Stimulated activated CD4-positive, alpha-beta T cell treated with anti-CD3 and anti-CD28 coated beads, Interleukin-1b, Interleukin-23, amount 100 ng/mL, for 1 hour (primary cell): ENCODE measurements at places on chromosomes 3 and 15.

- DNase-seq, result no peak
These were observed 9.7 kb downstream of the CCDC12 start for GRCh38 chr3:46966811-46967210.

GRCh38 chr15:99604865-99605264, 39.1 kb downstream of the MEF2A start:
- DNase-seq, result no peak

DNA sequence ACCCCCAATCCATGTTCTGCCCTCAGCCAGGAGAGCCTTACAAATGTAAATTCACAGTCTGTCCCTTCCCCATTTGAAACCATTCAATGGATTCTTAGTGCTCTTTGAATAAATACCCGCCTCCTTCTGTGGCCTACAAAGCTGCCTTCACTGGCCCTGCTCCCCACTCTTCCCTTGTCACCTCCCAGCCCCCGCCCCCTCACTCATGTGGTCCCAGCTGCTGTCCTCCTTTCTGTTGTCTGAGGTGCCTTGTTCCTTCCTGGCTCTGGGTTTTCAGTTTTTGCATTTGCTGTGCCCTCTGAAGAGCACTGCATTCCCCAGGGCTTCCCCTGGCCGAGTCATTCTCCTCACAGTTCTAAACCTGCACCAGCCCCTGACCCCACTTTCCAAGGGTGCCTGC, 3.2 kb downstream of the EFCAB12 start:
- DNase-seq, result no peak

DNA sequence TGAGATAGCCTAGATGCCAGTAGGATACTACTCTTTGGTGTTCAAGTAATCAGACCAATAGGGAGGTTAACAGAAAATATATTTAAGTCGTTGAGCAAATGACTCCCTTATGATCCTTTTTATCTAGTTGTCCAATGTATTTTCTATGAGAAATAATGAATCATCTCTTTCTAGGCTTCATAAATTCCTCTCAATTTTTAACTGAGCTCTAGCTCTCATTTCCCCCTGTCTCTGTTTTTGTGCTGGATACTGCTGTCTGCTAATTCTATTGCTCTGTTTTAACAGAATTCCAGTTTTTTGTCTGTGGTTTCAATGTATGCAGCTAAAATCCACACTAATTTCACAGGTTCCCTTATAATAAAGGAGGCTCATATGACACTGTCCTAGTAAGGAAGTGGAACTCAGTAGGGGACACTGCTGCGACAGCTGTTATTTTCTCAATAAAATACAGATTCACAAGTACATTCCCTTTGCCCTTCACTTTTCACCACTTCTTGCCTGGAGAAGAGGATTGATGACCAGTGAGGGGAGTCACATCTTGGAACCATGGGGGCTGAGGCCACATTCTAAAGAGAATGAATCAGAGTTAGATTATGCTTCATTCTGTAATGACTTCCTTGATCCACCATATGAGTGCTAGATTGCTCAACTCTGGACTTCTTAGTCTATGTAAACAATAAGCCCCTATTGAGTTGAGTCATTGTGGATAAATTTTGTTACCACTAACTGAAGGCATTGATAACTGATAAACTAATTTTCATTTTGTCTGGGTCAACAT, 558.7 kb upstream of the KCNMB2 start:
- no peak for DNase-seq

GRCh38 chr3:192354687-192355086, 372.7 kb downstream of the FGF12 start:
- no peak for DNase-seq

DNA sequence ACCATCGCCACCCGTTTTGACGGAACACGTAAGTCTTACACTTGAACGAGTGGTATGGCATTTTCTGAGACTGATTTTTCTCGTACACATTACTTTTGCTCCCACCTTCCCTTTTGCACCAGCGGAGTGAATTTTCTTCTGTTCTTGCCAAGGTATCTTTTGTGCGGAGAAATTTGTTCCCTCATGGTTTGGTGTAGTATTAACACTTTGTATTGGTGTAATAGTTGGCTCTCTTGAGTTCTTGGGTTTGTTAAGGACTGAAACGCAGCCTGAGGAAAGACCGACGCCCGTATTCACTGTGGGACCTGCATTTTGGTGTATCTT, 420 bp downstream of the KCNH8 start:
- DNase-seq, result no peak

DNA sequence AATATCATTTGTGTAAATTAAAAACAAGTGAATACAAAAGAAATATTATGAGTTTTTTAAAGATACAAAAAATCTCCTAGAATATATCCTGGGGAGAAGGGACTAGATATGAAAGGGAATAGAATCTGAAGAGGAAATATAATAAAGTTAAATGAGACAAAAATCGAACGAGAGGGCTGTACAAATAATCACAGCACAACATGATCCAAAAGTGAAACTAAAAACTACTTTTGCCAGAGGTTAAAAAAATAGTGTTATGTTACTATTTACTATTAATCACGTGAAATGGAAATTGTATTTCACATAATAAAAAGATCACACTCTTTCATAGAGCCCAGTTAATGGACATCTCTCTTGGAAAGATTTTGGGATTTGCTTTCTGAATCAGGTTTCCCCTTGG, 28.6 kb downstream of the CGGBP1 start:
- no peak for DNase-seq

- DNase-seq, result peak; percentile 60
These were observed 79.7 kb upstream of the CHD2 start for GRCh38 chr15:92820236-92821021.

GRCh38 chr3:39531665-39532064, 64.2 kb downstream of the MOBP start:
- no peak for DNase-seq

DNA sequence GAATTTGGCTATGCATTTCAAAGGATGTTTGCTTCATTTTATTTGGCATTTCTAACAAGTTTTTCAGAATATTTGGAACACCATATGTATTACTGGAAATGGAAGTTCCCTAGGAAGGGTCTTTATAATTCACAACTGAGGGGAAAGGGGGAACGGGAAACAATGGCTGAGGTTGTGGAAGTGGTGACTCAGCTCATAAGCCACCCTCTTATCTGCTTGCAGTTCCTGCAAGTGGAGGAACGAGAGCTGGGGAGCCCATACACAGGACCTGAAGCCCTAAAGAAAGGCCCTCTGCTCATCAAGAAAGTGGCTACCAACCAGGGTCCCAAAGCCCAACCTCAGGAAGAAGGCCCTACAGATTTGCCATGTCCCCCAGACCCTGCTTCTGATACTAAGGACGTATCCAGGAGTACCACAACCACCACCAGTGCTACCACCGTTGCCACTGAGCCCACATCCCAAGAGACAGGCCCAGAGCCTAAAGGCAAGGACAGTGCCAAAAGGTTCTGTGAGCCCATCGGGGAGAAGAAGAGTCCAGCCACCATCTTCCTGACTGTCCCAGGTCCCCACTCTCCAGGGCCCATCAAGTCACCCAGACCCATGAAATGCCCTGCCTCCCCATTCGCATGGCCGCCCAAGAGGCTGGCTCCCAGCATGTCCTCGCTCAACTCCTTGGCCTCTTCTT, 37.9 kb downstream of the ESYT3 start:
- DNase-seq, result no peak

- no peak for DNase-seq
These were observed 801 bp upstream of the CDAN1 start for GRCh38 chr15:42737529-42738328.

DNA sequence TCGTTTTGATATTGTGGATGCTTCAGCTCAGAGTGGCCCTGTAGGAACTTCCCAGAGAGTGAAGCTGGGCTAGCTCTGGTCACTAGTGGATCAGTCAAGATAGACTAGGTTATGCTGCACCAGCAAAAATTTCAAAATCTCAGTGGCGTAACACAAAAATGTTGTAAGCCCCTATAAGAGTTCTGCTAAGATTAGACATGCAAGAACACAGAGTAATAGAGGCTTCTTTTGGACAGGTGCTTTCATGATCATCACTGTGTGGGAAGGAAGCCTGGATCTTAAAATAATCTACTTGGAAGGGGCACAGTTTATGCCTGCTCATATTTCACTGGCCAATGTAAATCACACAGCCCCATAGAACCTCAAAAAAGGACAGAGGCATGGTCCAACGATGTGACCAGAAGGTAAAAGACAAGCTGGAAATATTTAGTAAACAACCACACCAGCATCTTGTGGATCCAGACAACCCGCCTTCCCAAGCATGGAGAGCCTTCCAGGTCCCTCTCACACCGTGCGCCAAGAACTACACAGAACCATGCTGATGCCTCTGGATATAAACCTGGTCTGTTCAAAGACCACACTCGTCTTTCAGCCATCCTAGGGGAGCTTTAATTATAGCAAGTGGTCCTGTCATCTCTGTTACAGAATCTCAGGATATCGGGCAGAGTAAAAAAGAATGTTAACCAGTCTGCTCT, 554.3 kb downstream of the EPHB1 start:
- DNase-seq, result no peak

GRCh38 chr3:71277341-71277740, 306.2 kb downstream of the FOXP1 start:
- DNase-seq, result no peak

- no peak for DNase-seq
These were observed 24.8 kb upstream of the RIOX2 start for GRCh38 chr3:97996988-97997387.

- DNase-seq, result no peak
These were observed 112.5 kb upstream of the MLF1 start for GRCh38 chr3:158458464-158458863.

- no peak for DNase-seq
These were observed 741.5 kb downstream of the EDEM1 start for GRCh38 chr3:5929027-5929426.

DNA sequence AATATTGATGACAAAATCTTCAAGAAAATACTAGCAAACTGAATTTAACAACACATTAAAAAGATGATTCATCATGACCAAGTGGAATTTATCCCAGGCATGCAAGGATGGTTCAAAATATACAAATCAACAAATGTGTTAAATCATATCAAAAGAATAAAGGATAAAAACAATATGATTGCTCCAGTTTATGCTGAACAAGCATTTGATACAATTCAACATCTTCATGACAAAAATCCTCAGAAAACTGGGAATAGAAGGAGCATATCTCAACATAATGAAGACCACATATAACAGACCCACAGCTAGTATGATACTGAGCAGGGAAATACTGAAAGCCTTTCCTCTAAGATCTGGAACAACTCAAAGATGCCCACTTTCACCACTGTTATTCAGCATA, 352.3 kb downstream of the PYDC2 start:
- DNase-seq, result no peak

GRCh38 chr3:186525369-186526255, 18.6 kb downstream of the CRYGS start:
- no peak for DNase-seq

DNA sequence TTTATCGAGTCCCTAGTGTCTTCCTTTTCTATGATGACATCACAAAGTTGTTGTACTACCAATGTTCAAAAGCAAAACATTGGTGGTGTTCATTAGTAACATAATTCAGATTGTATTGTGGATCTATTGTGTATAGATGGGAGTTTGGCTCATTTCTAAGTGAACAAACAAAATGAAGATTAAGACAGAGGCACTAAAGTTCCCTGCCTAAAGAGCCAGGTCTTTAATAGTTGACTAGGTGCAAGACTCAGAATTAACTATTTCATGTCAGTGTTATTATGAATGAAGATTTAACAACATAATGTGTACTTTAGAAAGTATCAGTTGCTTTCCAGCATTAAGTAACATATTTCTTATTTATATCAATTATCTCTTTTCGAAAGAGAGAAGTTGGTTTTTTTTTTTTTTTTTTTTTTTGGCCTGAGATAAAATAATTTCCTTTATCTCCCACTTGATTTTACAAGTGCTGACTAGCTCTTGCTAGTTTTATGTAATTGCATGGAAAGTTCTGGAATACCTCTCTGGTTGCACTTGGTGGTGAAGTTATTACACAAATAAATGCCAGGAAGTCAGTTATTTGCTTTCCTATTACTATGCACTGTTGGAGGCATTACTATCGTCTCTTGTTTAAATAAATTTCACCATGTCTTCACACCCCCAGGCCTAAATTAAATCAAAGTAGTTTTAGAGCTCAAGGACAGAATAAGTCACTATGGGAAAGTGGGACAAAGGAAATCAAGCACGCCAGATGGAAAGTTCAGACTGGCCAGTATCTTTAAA, 48.7 kb downstream of the NAALADL2 start:
- DNase-seq, result no peak

DNA sequence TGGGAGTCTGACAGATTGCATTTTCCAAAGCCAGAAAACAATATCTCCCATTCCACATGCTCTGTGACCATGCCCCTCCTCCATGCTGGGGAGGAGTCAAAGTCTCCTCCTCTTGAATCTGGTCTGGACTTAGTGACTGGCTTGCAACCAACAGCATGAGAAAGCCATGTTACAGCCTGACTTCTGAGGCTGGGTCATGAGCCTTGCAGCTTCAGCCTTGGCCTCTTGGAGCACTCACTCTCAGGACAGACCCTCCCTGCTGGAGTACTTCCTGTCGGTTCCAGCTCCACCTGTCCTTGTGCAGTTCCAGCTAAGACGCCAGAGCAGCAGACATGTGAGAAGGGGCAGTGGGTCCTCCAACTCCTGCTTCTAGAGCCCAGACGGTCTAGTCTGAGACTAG, 49.7 kb upstream of the RBSN start:
- no peak for DNase-seq

- no peak for DNase-seq
These were observed 303.8 kb upstream of the NECTIN3 start for GRCh38 chr3:110767838-110768237.

- DNase-seq, result no peak
These were observed 706.9 kb downstream of the TBL1XR1 start for GRCh38 chr3:176490357-176490756.

- DNase-seq, result no peak
These were observed 25.2 kb downstream of the PIGB start for GRCh38 chr15:55344206-55344605.
